ENCODE measurements at places on chromosomes 3 and 15. TPM values are rescaled to one million over a fixed set of nuclear protein-coding genes. Genes with fewer than 3 reads are reported as not detected.

- DNase-seq: no peak
Observed at GRCh38 chr3:45716790-45717336, 27.7 kb downstream of the SACM1L start.

GRCh38 chr3:100063929-100064461 lies 50.3 kb downstream of the FILIP1L start:
- no peak for DNase-seq

GRCh38 chr3:183536238-183536880 lies 19.1 kb downstream of the KLHL6 start:
- no peak for DNase-seq

- DNase-seq: no peak
Observed at GRCh38 chr3:58341376-58341775, 8.7 kb downstream of the PXK start.

- no peak for DNase-seq
Observed at GRCh38 chr15:22979238-22980188, 655 bp downstream of the CYFIP1 start.

The CCDC66 gene
- 4.7 TPM for polyA plus RNA-seq

The EAF2 gene
- 0.40 TPM for polyA plus RNA-seq
